ENCODE measurements at places on chromosomes 16 and 17.
A peak's percentile ranks its signal among the peaks of the same experiment; 100 is the strongest.

GRCh38 chr17:76986365-76986764, 118.2 kb downstream of the MGAT5B start:
- no peak for DNase-seq

- no peak for DNase-seq
Measured at GRCh38 chr17:1627182-1627981, 1.3 kb downstream of the SLC43A2 start.

- DNase-seq, result no peak
Measured at GRCh38 chr16:48629016-48629415, 19.0 kb upstream of the N4BP1 start.

DNA sequence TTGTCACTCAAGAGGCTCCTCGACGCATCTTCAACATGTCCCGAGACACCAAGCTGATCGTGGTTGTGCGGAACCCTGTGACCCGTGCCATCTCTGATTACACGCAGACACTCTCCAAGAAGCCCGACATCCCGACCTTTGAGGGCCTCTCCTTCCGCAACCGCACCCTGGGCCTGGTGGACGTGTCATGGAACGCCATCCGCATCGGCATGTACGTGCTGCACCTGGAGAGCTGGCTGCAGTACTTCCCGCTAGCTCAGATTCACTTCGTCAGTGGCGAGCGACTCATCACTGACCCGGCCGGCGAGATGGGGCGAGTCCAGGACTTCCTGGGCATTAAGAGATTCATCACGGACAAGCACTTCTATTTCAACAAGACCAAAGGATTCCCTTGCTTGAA, 101.0 kb downstream of the HS3ST2 start:
- DNase-seq, result peak; percentile 48

DNA sequence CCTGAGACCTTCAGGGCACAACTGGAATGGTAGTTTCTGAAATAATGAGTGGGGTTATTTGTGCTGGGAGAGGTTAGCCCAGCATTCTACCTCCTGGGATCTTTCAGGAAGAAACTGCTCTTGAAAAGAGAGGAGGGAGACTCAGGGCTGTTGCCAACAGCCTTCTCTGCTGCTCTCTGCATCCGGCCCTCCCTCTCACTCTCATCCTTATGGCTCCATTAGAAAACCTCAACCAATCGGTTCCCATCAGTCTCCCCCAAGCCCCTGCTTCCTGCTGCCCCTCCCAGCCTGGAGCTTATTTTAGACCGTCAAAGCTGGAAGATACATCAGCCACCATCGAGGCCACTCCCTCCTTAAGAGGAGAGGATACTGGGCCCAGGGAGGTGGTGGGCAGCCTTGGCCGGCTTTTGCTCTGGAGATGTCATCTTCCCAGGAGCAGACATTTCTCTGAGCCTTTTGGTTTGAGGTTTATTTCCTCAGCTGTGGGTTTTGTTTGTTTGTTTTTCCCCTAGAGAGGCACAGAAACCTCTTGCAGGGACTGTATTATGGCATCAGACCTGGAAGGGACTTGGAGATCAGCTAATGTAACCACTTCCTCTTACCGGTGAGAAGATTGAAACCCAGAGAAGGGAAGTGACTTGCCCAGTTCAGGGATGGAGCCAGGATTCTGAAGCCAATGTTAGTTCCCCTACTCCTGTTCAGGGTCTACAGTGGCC, 2.7 kb downstream of the MPRIP start:
- no peak for DNase-seq

GRCh38 chr16:17177959-17178905, 292.5 kb downstream of the XYLT1 start:
- DNase-seq, result no peak

GRCh38 chr16:3152277-3152990, 17.6 kb downstream of the ZNF213 start:
- peak; percentile 78 for DNase-seq

- DNase-seq, result no peak
Measured at GRCh38 chr16:12262454-12263180, 286.1 kb downstream of the SNX29 start.

- no peak for DNase-seq
Measured at GRCh38 chr16:27951489-27952120, 111.9 kb downstream of the GSG1L start.

GRCh38 chr17:75109046-75109406, 743 bp upstream of the ARMC7 start:
- no peak for DNase-seq

- no peak for DNase-seq
Measured at GRCh38 chr17:69046121-69046807, 14.5 kb downstream of the ABCA9 start.

DNA sequence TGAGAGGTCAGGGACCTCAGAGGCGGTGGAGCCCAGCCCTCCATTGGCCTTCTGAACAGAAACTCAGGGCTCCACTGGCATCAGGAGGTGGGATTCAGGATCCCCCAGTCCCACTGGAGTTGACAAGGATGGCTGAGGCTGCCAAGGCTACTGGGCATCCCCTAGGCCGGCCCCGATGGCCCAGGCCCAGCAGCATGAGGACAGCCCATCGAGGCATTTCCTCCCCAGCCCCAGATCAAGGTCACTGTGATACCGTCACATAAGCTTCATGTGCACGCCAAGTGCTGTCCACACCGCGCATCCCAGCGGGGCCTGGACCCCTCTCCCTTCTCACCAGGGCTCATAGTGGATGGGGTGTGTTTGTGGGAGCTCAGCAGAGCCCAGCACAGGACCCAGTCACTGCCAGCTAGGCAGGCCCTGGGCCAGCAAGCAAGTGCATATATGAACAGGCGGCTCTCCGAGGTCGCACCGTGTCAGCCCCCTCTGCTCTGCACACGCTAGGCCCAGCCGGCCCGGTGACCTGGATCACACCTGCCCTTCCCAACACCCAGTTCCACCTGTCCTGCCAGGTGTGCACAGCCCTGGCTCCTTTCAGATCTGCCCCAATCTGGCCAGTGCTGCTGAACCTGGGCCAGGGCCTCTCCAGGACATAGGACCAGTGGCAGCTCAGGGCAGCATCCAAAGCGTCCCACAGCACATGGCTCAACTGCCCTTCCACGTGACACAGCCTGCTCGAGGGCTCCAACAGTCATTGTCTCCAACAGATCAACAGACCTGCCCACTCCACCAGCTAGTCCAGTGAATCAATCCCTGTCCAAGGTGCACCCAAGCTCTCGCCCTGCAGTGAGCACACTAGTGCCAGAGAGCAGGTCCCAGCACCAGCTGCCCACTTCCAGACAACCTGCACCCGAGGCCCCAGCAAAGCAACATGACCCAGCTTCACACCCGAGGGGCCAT, 32.8 kb upstream of the RASD1 start:
- no peak for DNase-seq

- DNase-seq, result no peak
Measured at GRCh38 chr16:1953734-1954133, 755 bp downstream of the RPL3L start.

DNA sequence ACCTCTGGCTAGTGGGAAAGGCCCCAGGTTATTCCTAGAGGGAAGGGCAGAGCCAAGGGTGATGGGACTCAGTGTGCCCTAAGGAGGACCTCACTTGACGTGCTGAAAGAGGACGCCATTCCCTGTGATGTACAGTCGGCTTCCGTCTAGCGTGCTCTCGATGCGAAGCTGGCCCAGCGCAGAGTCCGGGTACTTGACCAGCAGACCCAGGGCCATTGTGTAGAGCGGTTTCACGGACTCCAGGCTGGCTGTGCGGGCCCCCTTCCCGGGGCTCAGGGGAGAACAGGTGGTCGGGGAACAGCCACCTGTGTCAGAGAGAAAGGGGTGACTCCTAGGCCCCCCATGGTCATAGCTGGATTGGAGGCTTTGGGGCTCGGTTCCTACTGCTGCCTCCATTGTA, 19.9 kb downstream of the PLEKHG4 start:
- no peak for DNase-seq

DNA sequence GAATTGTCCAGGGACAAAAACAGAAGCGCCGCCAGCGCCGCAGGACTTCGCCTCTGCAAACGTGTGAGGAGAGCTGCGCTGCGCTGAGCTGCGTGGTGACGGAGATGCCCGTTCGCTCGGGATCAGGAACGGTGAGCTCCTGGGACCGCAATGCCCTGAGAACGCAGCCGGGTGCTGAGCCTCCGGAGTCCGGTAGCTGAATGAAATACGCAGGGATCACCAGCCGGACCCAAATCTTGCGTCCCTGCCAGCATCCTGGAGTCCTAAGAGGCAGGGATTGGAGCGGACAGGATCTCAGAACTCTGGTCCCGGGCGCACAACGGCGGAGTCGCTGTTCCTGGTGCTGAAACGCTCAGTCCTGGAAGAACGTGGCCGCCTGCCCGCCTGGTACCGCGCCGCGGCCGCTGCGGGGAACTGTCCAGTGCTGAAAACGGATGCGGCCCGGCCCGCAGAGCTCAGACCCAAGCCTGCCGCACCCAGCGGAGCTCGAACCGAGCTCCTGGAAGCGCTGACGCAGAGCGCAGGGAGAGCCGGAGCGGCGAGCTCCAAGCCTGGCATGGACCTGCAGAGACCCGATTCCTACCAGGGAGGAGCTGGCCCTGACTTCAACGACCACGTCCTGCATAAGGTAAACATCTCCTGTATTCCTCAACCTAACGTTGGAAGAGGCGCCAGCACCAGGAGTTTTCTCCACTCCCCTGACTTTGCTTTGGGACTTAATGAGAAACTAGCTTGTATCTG, 41.5 kb downstream of the CD300LF start:
- peak; percentile 68 for DNase-seq

DNA sequence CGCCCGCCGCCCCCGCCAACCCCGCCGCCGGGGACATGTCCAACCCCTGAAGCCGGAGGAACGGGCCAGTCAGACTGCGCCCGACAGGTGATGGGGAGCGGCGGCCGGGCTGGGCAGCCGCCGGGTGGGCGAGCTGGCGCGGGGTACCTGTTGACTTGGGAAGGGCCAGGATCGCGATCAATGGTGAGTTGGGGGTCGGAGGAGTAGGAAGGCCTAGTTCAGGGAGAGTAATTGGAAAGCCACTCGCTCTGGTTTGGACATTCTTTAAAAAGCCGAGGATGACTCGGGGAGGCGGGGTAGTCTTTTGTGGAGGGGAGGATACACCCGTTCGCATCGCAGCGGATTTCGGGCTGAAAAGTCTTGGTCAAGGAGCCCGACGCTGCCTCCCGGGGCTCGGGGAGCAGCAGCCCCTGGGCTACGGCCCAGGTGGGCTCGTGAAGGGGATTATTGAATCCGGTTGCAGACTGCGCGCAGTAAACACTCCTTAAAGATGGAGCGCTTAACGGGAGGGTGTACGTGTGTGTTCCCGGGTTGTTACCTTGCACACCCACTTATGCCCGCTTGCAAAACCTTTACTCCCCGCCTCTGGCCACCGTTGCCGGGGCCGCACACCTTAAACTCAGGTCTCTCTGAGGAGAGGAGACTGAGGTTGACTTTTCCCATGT, 123.8 kb downstream of the GOSR1 start:
- DNase-seq, result peak; percentile 44

DNA sequence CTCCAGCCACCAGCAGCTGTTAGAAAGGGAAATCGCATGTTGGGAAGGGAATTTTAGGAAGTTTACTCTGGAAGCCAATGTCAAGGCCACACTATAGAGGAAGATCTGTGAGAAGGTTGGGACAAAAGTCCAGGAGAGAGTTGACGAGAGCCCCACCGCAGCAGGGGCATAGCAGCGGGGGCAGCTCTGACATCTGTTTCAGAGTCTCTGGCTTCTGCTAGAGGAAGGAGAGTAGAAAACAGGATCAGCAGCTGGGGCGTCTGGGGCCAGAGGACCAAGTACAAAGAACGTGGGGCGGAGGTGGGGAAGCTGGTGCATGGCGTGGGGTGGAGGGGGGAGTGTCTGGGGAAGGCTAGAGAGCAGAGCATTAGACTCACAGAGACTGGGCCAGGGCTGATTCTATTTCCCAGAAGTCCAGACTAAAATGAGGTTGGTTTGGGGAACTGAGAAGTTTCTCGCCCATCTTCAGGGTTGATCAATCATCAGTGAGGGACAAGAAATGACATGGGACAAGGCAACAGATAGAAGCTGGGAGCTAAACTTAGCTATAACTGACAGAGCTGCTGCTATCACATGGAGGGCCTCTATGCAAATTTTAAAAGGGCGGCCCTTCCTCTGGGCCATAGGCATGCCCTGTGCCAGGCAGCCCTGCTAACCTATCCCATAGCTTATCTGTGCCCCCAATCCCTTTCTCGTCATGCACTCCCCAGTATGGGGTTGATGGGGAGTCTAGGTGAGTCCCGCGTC, 1.2 kb downstream of the RABEP2 start:
- DNase-seq, result no peak

DNA sequence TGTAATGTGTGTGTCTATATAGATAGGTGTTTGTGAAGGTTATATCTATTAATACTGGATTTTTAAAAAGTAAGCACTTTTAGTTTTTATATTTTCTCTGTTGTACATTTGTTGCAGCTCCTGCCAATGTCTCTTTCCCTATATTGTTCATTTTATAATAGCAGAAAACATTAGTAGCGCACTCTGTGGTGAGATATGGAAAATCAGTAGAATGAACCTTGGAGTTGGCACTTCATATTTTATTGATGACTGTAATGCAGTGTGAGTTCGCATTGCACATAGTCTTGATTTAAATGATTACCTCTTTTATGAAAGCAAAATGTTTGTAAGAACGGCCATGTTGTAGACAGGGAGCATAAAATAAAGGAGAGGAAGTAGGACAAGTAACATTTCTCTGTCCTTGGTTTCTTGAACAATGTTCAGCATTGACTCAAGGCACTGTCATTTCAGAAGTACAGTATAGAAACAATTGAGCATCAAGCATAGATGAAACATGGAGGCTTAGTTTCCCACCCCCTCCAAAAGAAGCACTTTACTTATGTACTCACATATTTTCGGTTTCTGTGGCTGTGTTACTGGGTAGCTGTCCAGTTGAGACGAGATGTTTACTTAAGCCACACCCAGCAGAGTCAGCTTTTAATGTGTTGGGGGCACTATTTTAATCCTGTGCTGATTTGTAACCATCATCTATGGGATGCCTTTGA, 74.0 kb downstream of the TANC2 start:
- DNase-seq, result peak; percentile 41

GRCh38 chr16:82108100-82108499, 61.9 kb downstream of the MPHOSPH6 start:
- no peak for DNase-seq

GRCh38 chr17:56893503-56893902, 20.3 kb downstream of the TRIM25 start:
- no peak for DNase-seq

DNA sequence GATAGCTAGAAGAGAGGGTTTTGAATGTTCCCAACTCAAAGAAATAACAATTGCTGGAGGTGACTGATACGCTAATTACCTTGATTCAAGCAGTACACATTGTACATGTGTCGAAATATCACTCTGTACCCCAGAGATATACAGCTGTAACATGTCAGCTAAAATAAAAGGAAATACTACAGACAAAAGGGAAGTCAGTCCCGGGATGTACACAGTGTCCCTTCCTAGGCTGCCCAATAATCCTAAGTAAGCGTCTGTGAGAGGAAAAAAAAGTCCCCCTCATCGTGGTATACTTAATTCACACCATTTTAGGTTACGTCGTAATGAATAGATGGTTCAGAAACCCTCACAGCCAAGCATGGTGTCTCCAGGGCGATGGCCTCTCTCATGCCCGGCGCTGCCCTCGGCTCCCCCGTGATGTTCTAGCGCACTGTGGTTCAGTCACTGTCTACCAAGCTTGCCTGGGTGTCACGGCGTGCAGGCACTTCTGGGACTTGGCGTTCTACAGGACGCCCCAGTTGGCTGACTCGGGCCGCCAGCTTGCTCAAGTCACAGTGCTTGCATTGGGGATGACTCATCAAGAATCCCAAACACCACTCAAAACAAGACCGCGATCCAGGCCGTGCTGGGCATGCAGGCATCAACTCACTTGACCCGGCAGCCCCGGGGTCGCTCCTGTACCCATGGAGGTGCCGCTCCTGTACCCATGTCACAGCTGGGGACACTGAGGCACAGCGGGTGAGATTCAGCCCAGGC, 27.6 kb downstream of the CCDC40 start:
- DNase-seq, result peak; percentile 62

GRCh38 chr17:60493847-60494321, 32.2 kb downstream of the APPBP2 start:
- no peak for DNase-seq

Measured in RWPE1 (cell line).